Caco-2 (cell line): ENCODE measurements at places on chromosomes 5 and 9. TPM values are rescaled to one million over a fixed set of nuclear protein-coding genes. Genes with fewer than 3 reads are reported as not detected.

- H3K36me3 ChIP-seq = no peaks in the 10 kb centered on the region
- H3K4me3 ChIP-seq = no peak overlapping the region
- no peaks in the 10 kb centered on the region for H3K4me1 ChIP-seq
Measured at GRCh38 chr9:90062982-90063381, 458.2 kb downstream of the GADD45G start.

GRCh38 chr5:113427871-113428574 lies 6.8 kb downstream of the TSSK1B start:
- no peak overlapping the region for H3K4me3 ChIP-seq
- no peaks in the 10 kb centered on the region; the same call in 1 of the 2 replicates for H3K27me3 ChIP-seq
- no peak overlapping the region for H3K27ac ChIP-seq
- H3K4me1 ChIP-seq = no peaks in the 10 kb centered on the region

DNA sequence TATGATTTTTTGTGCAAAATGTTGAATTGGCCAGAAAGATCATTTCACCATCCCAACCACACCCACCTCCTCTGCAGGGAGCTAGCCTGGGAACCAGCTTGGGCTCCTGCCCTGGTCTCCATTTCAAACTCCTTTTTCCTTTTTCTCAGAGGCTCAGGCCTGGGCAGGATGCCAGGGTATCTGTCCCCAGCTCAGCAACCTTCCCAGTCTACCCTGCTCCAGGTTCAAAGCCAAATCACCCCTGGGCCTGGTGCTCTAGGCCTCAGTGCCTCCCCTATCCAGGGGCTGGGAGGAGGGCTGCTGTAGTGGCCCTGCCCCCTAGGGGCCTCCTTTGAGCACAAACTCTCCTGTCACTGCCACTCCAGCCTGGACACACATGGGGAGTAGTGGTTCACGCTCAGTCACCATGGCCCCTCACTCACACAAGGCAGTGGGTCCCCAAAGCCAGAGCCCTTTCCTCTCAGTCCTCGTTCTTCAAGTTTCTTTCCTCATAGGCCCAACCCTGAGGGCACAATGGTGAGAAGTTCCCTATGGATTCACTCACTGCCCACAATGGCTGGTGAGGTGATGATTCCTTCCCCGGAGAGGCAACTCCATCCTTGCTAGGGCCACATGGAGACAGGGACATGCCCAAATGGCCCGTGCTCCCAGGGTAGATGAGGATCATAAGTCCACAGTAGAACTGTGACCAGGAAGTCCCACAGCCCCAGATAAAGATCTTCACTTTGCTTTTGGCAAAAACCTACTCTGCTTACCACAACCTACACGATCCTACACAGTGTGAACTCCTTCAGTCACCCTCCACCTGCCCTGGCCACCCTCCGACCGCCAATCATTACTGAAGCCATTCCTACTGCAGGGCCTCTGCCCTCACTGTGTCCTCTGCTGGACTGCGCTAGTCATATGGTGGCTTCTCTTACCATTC lies 1.6 kb upstream of the ST6GALNAC4 start:
- H3K4me3 ChIP-seq = no peak overlapping the region
- H3K4me1 ChIP-seq = peaks cover 36% of the 10 kb centered on the region
- no peaks in the 10 kb centered on the region for H3K27me3 ChIP-seq
- H3K36me3 ChIP-seq = no peaks in the 10 kb centered on the region
- no peak overlapping the region for H3K27ac ChIP-seq

- H3K4me3 ChIP-seq = no peak overlapping the region
- H3K27me3 ChIP-seq = no peaks in the 10 kb centered on the region
- peak; percentile 96 for DNase-seq
- peak overlapping the region; percentile 69 for H3K27ac ChIP-seq
Measured at GRCh38 chr5:2780421-2781171, 29.1 kb upstream of the IRX2 start.

GRCh38 chr5:168865968-168866367 lies 286.8 kb upstream of the PANK3 start:
- H3K36me3 ChIP-seq = no peaks in the 10 kb centered on the region
- no peaks in the 10 kb centered on the region for H3K4me1 ChIP-seq
- no peak overlapping the region for H3K27ac ChIP-seq

- no peak overlapping the region for H3K4me3 ChIP-seq
- H3K4me1 ChIP-seq = peaks cover 40% of the 10 kb centered on the region
- H3K27me3 ChIP-seq = no peaks in the 10 kb centered on the region
- no peak for DNase-seq
- peak overlapping the region; percentile 25 for H3K27ac ChIP-seq
- H3K36me3 ChIP-seq = no peaks in the 10 kb centered on the region
Measured at GRCh38 chr9:114806526-114806900, 674 bp upstream of the TNFSF15 start.

- H3K4me3 ChIP-seq = no peak overlapping the region
- DNase-seq = no peak
- no peak overlapping the region for H3K27ac ChIP-seq
- peaks cover 8% of the 10 kb centered on the region for H3K4me1 ChIP-seq
Measured at GRCh38 chr5:52814352-52815148, 26.8 kb downstream of the ITGA1 start.

DNA sequence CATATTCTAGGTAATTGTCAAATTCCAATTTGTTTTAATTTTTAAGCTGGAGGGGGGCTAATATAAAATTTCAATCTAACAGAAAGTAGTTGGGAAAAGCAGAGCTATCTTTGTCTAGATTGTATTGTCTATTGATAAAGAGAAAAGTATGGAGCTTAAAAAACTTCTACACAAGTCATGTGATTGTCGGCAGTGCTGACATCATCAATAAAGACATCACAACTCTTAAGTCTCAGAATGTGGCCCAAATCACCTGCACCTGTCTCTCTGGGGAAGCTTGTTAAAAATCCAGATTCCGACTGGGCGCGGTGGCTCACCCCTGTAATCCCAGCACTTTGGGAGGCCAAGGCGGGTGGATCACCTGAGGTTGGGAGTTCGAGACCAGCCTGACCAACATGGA lies 333.8 kb downstream of the RASEF start:
- no peaks in the 10 kb centered on the region for H3K4me1 ChIP-seq
- no peaks in the 10 kb centered on the region for H3K27me3 ChIP-seq
- H3K4me3 ChIP-seq = no peak overlapping the region
- H3K36me3 ChIP-seq = no peaks in the 10 kb centered on the region
- no peak overlapping the region for H3K27ac ChIP-seq
- DNase-seq = no peak

GRCh38 chr5:135242021-135242865 lies 156.8 kb downstream of the MACROH2A1 start:
- no peak for DNase-seq
- H3K36me3 ChIP-seq = no peaks in the 10 kb centered on the region
- H3K27ac ChIP-seq = no peak overlapping the region
- peaks cover 8% of the 10 kb centered on the region; the same call in 1 of the 2 replicates for H3K4me1 ChIP-seq
- H3K27me3 ChIP-seq = no peaks in the 10 kb centered on the region
- H3K4me3 ChIP-seq = no peak overlapping the region

- no peak overlapping the region for H3K4me3 ChIP-seq
- H3K36me3 ChIP-seq = no peaks in the 10 kb centered on the region
- peaks cover 16% of the 10 kb centered on the region for H3K4me1 ChIP-seq
- peak overlapping the region; percentile 65 for H3K27ac ChIP-seq
Measured at GRCh38 chr5:2754581-2755075, 3.2 kb upstream of the IRX2 start.

- peak; percentile 44 for DNase-seq
- peaks cover 6% of the 10 kb centered on the region; the same call in 1 of the 2 replicates for H3K4me1 ChIP-seq
- H3K27ac ChIP-seq = peak overlapping the region; percentile 62
- no peaks in the 10 kb centered on the region for H3K27me3 ChIP-seq
- no peak overlapping the region for H3K4me3 ChIP-seq
Measured at GRCh38 chr9:89632192-89632733, 27.5 kb downstream of the GADD45G start.

DNA sequence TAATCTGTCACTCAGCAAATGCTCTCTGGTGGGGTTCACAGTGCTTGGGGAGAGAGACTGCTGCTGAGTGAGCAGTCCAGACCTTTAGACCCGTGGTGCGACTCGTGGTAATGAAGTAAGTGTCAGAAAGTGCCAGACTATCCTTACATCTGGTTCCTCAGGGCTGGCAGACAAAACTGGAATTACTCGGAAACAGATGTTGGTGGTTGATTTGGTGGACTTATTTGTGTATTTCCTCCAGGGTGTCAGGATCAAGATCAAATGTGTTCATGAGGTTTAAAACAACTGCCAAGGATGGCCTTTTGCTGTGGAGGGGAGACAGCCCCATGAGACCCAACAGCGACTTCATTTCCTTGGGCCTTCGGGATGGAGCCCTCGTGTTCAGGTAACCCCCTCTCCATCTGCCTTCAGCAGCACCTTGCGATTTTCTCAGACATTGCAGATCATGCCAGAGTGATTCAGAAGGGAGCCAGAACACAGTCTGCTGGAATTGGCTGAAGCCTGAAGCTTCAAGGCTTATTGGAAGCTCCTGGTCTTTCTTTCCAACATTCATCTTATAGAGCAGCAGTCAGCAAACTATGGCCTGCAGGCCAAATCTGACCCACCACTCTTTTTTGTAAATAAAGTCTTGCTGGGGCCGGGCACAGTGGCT lies 105.2 kb downstream of the LIFR start:
- H3K36me3 ChIP-seq = no peaks in the 10 kb centered on the region
- H3K27ac ChIP-seq = no peak overlapping the region
- H3K4me3 ChIP-seq = no peak overlapping the region
- no peaks in the 10 kb centered on the region for H3K27me3 ChIP-seq
- no peak for DNase-seq

GRCh38 chr9:134544388-134545214 lies 97.0 kb upstream of the COL5A1 start:
- H3K36me3 ChIP-seq = no peaks in the 10 kb centered on the region
- H3K27ac ChIP-seq = no peak overlapping the region
- H3K4me1 ChIP-seq = peaks cover 9% of the 10 kb centered on the region
- DNase-seq = peak; percentile 18
- no peaks in the 10 kb centered on the region for H3K27me3 ChIP-seq

Gene PCDHB11
- total RNA-seq = 0.12 TPM in 1 of 2 replicates, not detected in the other

Gene NSA2
- total RNA-seq = 190 and 202 TPM in 2 replicates
